ENCODE measurements at places on chromosomes 6 and 20.

DNA sequence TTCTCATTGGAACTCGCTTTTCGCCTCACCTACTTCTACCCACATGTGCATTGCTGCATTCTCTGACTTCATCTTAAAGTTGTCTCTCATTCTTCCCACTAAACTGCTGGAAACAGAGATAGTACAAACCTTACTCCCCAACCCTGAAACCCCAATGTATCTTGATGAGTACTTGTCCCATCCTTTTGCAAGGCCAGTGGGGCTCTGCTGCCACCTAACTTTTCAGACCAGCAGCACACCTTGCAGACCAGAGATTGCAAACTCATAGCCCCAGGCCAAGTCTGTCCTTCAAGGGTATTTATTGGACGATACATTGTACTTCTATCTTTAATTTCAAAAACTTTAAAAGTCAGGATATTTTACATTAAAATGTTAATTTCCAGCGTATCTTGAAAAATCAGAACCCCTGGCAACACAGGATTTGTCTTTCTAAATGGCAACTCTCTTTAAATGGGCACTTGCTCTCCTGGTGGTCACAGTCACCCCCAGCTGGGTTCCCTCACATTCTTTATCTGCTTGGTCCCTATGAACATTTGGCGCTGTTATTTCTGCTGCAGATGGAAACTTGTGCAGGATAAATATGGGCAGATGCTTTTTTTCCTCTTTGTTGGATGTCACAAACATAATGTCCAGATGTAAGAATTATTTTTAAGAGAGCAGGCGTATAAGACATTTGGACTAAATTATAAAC is 83.9 kb downstream of the SOD2 start:
- peak; percentile 52 for DNase-seq

DNA sequence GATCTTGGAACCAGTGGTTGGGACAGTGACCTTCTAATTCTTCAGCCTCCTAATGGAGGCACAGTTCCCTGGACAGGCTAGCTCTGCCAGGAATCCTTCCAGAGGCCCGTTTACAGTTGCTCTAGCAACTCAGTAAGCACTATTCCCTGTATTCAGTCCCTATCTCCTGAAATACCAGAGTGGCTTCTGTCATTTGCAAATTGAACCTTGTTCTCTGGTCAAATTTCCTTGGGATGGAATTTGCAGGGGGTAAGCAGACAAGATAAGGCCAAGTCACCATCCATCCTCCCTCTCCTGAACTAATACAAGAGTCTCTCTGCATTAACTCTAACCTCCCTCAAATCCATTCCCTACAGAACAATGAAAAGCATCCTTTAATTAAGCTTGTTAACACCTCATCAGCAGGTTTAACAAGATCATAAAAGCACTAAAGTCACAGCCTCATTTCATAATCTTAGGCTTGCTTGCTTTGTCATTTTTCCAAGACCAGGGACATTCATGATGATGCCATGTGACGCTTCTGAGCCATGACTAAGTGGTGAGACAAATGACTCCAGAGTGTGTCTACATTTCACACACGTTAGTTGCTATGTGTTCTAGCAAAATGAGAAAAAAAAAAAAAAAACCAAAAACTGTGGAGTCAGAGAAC is 37.1 kb downstream of the SLC22A23 start:
- peak; percentile 25 for DNase-seq

GRCh38 chr6:130138909-130139242 is 83.9 kb downstream of the SAMD3 start:
- peak; percentile 16 for DNase-seq

- DNase-seq, result no peak
These were observed 64.0 kb upstream of the LRRC1 start for GRCh38 chr6:53730767-53731166.

DNA sequence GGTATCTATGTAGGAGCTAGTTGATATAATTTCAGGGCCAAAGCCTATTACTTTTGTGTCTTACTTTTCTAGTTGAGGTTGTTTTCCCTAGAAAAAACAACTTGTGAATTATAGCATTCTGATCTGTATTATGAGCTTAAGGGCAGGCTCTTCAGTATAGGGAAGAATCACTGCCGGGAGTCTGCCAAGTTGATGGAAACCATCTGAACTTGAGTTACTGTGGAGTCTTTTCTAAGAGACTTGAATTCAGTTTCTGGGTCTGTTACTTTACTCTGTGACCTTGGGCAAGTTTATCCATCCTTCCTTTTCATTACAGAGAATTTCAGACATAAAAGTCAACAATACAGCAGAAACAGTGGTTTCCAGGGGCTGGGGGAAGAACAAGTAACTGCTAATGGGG is 2.1 kb upstream of the CASS4 start:
- DNase-seq, result no peak

All from hematopoietic multipotent progenitor cell treated with erythropoietin and hydrocortisone succinate and interleukin-3 and kit ligand, for 6 days (in vitro differentiated cells).